ENCODE measurements at places on chromosomes 3 and 15. TPM values are rescaled to one million over a fixed set of nuclear protein-coding genes. Genes with fewer than 3 reads are reported as not detected.

GRCh38 chr15:56160966-56161365 is 82.7 kb downstream of the RFX7 start:
- no peaks in the 10 kb centered on the region for H3K36me3 ChIP-seq
- H3K27me3 ChIP-seq, result no peaks in the 10 kb centered on the region
- peaks cover 3% of the 10 kb centered on the region for H3K4me1 ChIP-seq
- H3K4me3 ChIP-seq, result no peak overlapping the region
- H3K27ac ChIP-seq, result no peak overlapping the region
- no peak for DNase-seq

DNA sequence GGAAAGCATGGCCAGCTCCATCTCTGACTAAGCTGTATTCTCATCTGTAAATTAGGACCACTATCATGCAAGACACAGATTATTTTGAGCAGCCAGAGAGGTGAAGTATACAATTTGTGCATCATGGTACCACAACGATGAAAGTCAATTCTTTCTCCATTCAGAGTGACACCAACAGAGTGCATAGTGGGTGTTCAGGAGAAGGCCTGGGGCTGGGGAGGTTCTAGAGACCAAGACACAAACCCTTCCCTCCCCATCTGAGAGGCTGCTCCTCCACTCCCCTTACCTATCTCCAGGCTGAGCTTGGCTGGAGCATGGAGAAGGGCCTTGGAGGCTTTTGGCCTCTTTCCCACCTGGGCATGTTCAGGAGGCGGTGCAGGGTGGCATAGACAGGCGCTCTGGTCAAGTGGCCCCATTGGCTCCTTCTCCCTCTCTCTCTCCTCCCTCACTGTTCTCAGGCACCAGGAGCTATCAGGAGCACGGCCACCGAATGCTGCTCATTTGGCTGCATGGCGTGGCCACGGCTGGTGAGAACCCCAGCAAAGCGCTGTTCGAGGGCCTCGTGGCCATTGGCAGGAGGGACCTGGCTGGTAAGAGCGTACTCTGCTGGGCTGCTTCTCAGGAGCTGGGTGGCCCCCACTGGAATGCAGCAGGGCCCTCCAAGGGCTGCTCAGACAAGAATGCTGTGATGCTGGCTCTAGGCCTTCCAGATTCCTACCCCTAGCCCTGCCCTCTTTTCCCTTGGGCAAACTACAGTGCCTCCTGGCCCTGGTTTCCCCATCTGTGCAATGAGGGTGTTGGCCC is 37.9 kb downstream of the ANKDD1A start:
- H3K27me3 ChIP-seq, result no peaks in the 10 kb centered on the region
- no peak overlapping the region for H3K4me3 ChIP-seq
- H3K36me3 ChIP-seq, result no peaks in the 10 kb centered on the region
- DNase-seq, result peak; percentile 16
- no peak overlapping the region for H3K27ac ChIP-seq

GRCh38 chr3:17110660-17111396 is 226.1 kb downstream of the PLCL2 start:
- peak; percentile 45 for DNase-seq
- H3K4me1 ChIP-seq, result peaks cover 8% of the 10 kb centered on the region

DNA sequence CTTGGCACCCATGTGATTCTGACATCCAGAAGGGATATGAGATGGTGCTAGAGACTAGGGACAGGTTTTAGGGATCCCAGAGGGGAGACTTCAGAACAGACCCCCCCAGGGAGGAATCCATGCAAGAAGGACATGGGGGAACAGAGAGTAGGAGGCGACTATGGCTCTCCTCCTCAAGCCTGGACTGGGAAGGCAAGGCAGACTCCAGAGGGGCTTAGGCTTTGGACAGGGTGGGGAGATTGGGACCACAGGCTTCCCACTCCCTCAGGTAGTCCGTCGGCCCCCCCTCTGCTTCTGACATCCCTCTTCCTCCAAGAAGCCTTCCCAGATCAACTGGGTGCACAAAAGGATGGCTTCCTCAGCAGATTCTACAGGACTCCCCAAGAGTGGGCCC is 3.0 kb upstream of the VIPR1 start:
- H3K36me3 ChIP-seq, result no peaks in the 10 kb centered on the region
- DNase-seq, result no peak
- no peaks in the 10 kb centered on the region for H3K27me3 ChIP-seq
- no peak overlapping the region for H3K27ac ChIP-seq

DNA sequence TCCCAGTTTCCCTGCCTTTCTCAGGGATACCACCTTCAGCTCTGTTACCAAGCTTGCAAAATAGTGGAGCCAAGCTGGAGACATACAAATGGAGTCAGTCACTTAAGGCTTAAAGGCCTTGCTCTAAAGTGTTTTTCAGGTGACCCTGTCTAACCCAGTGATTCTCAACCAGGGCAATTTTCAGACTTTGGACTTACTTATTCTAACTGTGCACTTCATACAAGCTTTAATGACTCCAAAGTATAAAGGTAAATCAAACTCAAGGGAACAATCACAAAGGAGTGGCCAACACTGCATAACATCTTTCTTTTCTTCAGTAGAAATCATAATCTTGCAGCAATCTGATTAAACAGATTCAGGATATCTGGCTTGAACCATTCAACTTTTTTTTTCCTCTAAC is 9.4 kb downstream of the ANO10 start:
- no peak overlapping the region for H3K4me3 ChIP-seq
- H3K4me1 ChIP-seq, result no peaks in the 10 kb centered on the region
- no peaks in the 10 kb centered on the region for H3K36me3 ChIP-seq
- H3K27ac ChIP-seq, result no peak overlapping the region
- no peaks in the 10 kb centered on the region for H3K27me3 ChIP-seq

GRCh38 chr3:45131201-45131600 is 15.0 kb downstream of the CDCP1 start:
- no peaks in the 10 kb centered on the region for H3K27me3 ChIP-seq
- H3K4me3 ChIP-seq, result no peak overlapping the region
- DNase-seq, result no peak
- no peaks in the 10 kb centered on the region for H3K36me3 ChIP-seq
- no peak overlapping the region for H3K27ac ChIP-seq
- H3K4me1 ChIP-seq, result no peaks in the 10 kb centered on the region

DNA sequence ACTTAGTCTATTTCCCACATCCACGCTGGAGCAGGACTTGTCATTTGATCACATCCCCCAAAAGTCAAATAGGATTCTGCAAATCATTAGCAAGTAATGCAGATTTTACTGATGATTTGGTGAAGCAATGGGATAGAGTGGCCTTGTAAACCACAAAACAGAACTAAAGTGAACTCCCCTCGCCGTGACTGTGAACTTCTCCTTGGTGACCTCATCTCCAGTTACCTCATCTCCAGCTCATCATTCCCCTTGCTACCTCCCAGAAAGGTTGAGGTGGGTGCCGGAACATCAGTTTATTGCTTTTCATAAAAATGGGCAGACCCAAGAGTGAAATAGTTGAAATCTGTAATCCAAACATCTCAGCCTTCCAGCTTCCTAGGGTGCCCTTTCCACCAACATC is 36.7 kb upstream of the ADPGK start:
- H3K27me3 ChIP-seq, result no peaks in the 10 kb centered on the region
- H3K4me3 ChIP-seq, result no peak overlapping the region
- H3K4me1 ChIP-seq, result no peaks in the 10 kb centered on the region
- no peak overlapping the region for H3K27ac ChIP-seq
- no peak for DNase-seq

DNA sequence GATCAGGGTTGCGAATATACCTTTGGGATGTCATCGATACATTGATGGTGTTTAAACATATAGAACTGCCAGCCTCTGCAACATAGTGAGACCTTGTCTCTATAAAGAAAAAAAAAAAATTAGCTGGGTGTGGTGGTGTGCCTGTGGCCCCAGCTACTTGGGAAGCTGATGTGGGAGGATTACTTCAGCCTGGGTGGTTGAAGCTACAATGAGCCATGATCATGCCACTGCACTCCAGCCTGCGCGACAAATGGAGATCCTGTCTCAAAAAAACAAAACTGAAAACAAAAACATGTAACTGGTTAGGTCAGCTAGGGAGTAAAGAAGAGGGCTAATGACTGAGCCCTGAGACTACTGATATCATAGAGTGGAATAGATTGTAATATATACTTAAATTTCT is 30.7 kb upstream of the MGA start:
- no peaks in the 10 kb centered on the region for H3K36me3 ChIP-seq
- H3K4me3 ChIP-seq, result no peak overlapping the region
- H3K27me3 ChIP-seq, result no peaks in the 10 kb centered on the region
- no peak for DNase-seq
- no peak overlapping the region for H3K27ac ChIP-seq

GRCh38 chr3:29561651-29562149 is 280.8 kb downstream of the RBMS3 start:
- H3K4me1 ChIP-seq, result no peaks in the 10 kb centered on the region
- no peak overlapping the region for H3K4me3 ChIP-seq
- no peaks in the 10 kb centered on the region for H3K27me3 ChIP-seq
- no peak overlapping the region for H3K27ac ChIP-seq
- H3K36me3 ChIP-seq, result no peaks in the 10 kb centered on the region
- DNase-seq, result no peak

GRCh38 chr3:13420045-13420830 is at the start of gene NUP210:
Gene NUP210, minus strand, starts transcription at chr3:13420322. Its CDS starts 96 bp downstream, at chr3:13420226.
- peak within 1 kb of the TSS; percentile 82 for H3K4me3 ChIP-seq
- DNase-seq, result peak; percentile 85
- peaks cover 6% of the 10 kb centered on the region for H3K36me3 ChIP-seq
- H3K4me1 ChIP-seq, result peaks cover 55% of the 10 kb centered on the region
- H3K27me3 ChIP-seq, result no peaks in the 10 kb centered on the region
- peak within 1 kb of the TSS; percentile 94 for H3K27ac ChIP-seq

DNA sequence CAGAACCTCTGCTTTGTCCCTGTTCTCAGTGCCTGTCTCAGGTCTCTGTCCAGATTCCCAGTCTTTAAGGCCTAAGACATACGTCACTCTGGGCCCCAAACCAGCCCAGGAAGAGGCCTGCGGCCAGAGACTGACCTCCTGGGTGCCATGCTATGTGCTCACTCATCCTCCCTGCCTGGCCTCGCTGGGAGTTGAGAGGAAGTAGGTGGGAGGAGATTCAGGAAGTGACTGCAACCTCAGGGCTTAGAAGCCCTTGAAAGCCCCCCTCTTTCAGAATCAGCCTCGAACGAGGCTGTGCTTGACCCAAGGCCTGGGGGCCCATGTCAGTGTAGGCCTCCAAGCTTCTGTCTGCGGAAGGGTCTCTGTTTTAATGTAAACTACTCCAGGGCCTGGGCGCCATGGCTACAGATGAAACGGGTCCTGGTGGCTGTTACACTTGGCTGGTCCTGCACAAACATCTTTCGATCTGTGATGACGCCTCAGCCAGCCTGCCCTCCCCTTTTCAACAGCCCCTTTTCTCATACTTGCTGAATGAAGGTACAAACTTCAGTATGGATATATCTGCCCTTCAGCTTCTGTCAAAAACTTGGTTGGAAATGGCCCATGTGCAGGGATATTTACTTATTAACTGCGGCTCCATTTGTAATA is 11.7 kb downstream of the RASGRF1 start:
- peak overlapping the region; percentile 11 for H3K4me3 ChIP-seq
- no peaks in the 10 kb centered on the region for H3K36me3 ChIP-seq
- H3K27ac ChIP-seq, result no peak overlapping the region
- peaks cover 10% of the 10 kb centered on the region for H3K4me1 ChIP-seq
- H3K27me3 ChIP-seq, result peaks cover 5% of the 10 kb centered on the region
- DNase-seq, result peak; percentile 53

DNA sequence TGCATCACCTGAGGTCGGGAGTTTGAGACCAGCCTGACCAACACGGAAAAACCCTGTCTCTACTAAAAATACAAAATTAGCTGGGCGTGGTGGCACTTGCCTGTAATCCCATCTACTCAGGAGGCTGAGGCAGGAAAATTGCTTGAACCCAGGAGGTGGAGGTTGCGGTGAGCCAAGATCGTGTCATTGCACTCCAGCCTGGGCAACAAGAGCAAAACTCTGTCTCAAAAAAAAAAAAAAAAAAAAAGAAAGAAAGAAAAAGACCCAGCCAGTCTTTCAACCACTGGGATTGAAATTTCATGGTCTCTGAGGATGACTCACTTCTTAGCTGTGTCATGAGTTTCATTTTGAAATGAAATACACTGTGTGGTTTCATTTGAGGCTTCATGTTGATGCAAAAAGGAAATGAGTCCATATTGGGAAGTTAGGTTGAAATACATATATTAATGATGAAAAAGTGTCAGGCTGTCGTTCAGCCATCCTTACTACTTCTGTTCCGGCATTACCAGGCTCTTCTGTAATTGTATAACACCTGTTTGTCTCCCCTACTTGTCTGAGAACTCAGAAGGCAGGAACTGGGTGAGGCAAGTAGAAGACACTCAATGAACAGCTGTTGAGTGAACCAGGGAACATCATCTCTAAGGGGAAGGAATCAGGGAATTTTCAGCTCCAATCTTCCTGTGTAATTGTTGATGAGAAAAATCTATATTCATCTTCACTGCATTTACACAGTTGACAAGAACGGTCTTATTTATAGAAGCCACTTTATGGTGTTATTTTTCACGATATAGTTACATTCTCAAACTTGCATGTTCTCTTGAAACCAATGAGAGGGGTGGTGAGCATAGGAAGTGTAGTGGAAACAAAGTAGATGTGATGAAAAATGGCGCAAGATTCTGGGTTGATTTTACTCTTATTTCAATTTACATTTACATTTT is 87.4 kb downstream of the NFKBIZ start:
- H3K27ac ChIP-seq, result peak overlapping the region; percentile 56
- no peak overlapping the region for H3K4me3 ChIP-seq
- no peaks in the 10 kb centered on the region for H3K27me3 ChIP-seq

DNA sequence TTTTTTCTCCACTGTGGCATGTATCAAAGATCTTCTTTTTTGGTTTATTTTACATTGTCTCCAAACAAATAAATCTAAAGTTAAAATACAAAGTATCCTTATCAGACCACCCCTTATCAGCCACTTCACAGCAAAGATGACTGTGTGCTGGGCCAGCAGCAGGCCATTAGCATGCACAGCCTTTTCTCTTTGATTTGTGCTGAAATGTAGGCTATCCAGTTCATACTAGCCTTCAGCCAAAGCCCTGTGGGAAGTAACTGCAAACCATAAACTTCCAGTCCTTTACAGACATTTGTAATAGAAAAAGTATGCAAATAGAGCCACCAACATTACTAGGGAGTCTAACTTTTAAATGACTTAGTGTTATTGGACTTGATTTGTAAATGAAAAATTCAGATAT is 816.3 kb downstream of the FHIT start:
- H3K36me3 ChIP-seq, result no peaks in the 10 kb centered on the region
- no peak overlapping the region for H3K4me3 ChIP-seq
- H3K27ac ChIP-seq, result no peak overlapping the region
- no peaks in the 10 kb centered on the region for H3K27me3 ChIP-seq

DNA sequence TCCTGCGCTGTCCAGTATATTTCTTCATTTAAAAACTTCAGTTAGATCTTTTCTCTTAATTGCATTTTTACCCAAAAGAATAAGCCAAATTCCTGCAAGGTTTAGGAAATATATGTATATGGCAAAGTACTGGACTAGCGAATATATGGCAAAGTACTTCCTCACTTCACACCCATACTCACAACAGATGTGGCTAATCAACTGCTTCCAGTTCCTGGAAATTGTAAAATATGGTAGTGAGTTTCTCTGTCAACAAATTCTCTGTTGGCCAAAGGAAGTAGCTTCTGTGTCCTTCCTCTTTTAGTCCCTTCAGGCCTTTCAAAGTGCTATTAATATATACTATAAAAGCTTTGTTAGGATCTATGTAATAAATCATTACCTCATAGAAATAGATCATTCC is 22.0 kb downstream of the GPR15 start:
- H3K4me1 ChIP-seq, result peaks cover 27% of the 10 kb centered on the region
- no peak overlapping the region for H3K4me3 ChIP-seq
- no peaks in the 10 kb centered on the region for H3K36me3 ChIP-seq
- H3K27me3 ChIP-seq, result no peaks in the 10 kb centered on the region

GRCh38 chr3:16332904-16333426 is 68.0 kb downstream of the OXNAD1 start:
- no peak for DNase-seq
- peaks cover 2% of the 10 kb centered on the region for H3K4me1 ChIP-seq
- no peak overlapping the region for H3K4me3 ChIP-seq
- H3K27ac ChIP-seq, result no peak overlapping the region
- peaks cover 43% of the 10 kb centered on the region for H3K36me3 ChIP-seq

The GRAMD2A gene
- not detected for total RNA-seq

Measured in B cell (primary cell).